Iris pigment epithelial cell (primary cell): ENCODE measurements at places on chromosomes 2 and 18.
A peak's percentile ranks its signal among the peaks of the same experiment; 100 is the strongest.

DNA sequence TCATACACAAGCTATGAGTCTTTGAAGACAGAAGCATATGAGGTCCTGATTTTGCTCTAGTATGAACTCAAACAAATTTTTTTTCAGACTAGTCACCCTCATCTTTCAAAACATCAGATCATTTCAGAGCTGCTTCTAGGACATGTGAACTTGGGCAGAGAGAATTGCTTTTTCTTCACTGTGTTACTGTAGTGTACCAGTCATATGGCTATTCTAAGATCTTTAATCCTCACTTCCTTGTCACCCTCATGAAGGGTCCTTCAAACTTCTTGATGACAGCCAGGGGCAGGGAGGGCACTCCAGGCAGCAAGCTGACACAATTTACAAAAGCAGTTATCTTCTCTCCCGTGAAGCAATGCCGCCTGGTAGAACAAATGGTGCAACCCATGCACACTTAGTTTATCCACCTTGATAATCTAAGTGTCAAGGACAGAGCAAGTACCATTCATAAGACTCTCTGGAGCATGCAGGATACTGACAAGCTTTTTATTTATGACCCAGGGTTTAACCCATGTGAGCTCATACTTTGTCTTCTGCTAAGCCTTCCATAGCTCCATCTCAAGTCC, 200.6 kb downstream of the DPP10 start:
- no peak for DNase-seq

DNA sequence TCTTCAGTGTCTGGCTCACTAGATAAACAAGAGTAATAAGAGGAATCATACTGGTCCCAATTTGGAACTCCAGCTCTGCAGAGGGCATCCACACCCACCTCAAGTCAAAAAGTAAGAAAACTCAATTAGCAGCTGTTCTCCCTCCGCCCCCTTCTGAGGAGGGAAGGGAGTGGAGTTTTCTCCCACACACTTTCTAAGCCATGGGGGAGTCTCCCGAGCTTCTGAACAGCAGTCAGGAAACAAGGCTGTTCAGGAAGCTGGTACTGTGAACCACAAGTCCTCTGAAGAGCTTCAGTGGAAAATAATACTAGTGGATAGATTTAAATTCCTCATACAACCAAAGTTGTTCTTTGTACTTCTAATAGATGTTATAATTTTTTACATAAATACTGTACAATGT, 32.9 kb upstream of the SPTBN1 start:
- DNase-seq, result no peak

DNA sequence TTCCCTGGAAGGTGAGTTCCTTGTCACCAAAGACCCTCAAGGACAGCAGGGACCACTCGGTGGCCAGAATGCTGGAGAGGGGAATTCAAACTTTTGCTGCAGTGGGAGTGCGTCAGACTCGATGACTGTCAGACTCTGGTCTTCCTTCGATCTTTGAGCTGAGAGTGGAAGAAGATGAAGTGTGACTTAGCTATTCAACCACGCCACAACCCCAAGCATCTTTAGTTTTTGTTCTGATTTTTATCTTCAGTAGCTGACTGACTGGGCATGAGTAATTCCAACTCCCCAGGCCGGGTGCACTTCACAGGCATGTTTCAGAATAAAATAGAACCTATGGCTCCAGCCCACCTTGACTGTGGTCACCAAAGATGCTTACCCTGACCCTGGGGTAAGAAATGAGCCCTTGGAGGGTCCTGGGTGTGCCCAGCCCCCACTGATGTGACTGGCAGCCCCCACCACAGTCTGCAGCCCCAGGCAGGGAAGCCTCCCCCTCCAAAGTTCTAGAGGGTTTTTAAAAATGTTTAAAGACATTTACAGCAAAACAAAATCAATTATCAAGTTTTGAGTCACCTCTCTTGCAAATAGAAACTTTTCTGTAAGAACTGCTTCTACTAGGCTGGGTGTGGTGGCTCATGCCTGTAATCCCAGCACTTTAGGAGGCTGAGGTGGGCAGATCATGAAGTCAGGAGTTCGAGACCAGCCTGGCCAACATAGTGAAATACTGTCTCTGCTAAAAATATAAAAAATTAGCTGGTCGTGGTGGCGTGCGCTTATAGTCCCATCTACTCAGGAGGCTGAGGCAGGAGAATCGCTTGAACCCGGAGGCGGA, 24.9 kb upstream of the YWHAQ start:
- peak; percentile 89 for DNase-seq

GRCh38 chr2:138059487-138060300, 95.4 kb downstream of the HNMT start:
- DNase-seq, result peak; percentile 42

- peak; percentile 44 for DNase-seq
These were observed 34.0 kb downstream of the BMPR2 start for GRCh38 chr2:202410092-202410491.

DNA sequence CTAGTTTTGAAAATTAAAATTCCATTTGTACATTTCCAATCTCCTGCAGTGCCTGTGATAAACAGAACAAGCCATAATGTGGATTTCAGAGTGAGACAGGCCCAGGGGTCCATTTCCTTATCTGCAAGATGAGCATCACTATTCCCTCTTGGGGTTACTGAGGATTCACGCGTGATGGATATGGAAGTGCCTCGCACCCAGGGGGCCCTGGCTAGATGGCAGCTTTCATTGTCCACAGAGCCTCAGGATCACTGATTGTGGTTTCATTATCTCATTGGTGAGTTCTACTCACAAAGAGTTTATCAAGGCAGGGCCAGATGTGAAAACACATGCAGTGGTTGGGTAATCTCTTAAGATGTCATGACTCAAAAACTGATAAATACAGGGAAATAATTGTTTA, 11.6 kb downstream of the CNGA3 start:
- DNase-seq, result no peak
